ENCODE measurements at places on chromosomes 6 and 20.
A peak's percentile ranks its signal among the peaks of the same experiment; 100 is the strongest.

DNA sequence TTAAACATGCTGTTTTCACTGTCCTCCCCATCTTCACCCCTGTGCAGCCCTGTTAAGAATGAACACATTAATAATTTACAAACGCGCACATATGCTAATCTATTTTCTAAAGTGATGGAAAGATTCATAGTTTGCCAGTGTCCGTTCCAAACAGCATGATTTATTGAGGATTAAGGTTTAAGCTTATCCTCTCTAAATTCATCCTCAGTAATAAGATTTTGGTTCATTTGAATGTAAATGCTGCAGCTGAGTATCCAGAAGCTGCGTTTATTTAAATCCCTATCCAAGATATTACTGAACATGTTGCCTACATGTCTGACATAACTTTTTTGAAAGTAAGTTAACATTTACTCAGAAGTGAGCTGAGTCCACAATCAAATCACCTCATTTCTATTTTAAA is 42.8 kb upstream of the FAM135A start:
- no peak for DNase-seq

- no peak for DNase-seq
These were observed 3.5 kb upstream of the TRAF3IP2 start for GRCh38 chr6:111609028-111609820.

GRCh38 chr20:47543006-47543431 is 41.3 kb downstream of the NCOA3 start:
- DNase-seq: no peak

DNA sequence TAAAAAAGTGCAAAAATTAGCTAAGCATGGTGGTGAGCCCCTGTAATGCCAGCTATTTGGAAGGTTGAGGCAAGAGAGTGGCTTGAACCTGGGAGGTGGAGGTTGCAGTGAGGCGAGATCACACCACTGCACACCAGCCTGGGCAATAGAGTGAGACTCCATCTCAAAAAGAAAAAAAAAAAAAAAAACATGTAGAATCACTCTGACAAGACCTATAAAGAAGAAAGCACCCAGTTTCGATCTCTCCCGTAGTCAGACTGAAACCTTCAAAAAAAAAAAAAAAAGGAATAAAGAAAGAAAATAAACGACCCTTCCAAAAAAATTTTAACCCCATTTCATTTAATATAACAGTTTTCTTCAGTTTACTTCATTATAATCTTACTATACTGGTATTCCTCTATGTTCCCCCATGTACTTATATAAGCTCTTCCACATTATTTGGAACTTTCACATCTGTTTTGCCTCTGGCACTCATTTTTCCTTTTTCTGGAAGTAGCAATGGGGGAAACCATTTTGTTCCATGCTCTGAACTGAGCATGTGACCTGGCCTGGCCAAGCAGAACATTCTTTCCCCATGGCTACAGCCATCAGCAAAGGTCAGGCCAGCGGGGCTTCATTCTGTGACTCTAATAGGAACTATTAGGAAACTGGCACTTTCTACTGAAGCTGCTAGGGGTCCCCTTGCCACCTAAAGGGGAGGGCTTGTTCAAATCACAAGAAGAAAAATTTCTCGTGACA is 9.6 kb downstream of the SLC18B1 start:
- no peak for DNase-seq

GRCh38 chr6:43389730-43390295 is 20.4 kb upstream of the ZNF318 start:
- no peak for DNase-seq

GRCh38 chr20:584161-584970 is 25.7 kb downstream of the TCF15 start:
- no peak for DNase-seq

DNA sequence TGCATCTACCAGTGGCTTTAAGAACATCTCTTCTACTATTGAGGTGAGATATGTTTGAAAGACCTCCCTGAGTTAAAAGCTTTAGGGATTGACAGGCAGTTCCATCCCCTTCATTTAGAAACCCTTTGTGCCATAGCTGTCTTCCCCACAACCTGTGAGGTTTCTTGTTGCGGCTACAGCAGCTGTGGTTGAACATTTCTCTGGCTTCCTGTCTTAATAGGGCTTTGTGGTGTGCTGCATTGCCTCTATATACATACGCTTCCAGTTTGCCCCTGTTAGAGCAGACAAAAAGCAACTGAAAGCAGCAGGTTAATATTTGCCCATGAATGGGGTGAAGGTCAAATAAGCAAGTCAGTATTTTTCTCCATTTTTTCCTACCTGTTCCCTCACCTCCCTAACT is 210.2 kb downstream of the TMEM200A start:
- DNase-seq: no peak

GRCh38 chr6:34953061-34954025 is 64.3 kb downstream of the ANKS1A start:
- DNase-seq: peak; percentile 41

DNA sequence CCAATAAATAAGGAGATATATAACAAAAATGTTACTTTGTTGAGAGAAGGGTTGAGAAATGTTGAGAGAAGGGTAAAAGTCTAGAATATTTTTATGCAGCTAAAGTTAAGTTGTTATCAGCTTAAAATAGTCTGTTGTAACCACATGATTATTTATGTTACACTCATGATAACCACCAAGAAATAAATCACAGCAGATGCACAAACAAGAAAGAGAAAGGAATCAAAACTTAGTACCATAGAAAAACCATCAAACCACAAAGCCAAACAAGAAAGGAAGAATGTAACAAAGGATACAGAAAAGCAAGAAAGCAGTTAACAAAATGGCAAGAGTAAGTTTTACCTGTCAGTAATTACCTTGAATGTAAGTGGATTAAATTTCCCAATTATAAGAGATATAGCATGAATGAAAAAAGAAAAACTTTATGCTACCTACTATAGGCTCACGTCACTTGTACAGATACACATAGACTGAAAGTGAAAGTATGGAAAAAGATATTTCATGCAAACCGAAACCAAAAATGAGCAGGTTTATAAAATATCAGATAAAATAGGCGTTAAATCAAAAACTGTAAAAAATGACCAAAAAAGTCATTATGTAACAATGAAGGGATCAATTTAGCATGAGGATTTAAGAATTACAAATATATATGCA is 93.6 kb downstream of the STXBP5 start:
- no peak for DNase-seq

- no peak for DNase-seq
These were observed 4.1 kb downstream of the TRPC4AP start for GRCh38 chr20:35088231-35089145.

Measured in LNCaP clone FGC (cell line).